Osteocyte (in vitro differentiated cells): ENCODE measurements at places on chromosomes 11 and 22. TPM values are rescaled to one million over a fixed set of nuclear protein-coding genes. Genes with fewer than 3 reads are reported as not detected.

DNA sequence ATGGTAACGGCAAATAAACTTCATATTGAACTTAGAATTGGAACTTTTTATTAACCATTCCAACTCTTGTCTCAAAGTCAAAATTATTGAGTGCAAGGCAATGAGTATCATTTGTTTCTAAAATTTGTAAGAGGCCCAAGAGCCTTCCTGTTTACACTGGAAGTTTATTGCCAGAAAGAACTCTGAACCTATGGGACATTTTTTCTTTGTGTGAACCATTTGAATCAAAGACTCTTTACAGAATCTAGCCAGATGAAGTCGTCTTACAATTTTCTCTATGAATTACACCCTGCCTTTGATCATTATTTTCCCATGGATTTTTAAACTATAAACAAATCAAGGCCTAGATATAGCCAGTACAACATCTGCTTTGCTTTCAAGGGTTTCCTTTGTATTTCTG lies 2.3 kb upstream of the GUCY1A2 start:
- no peak for DNase-seq

GRCh38 chr22:27915986-27916385 lies 3.1 kb downstream of the PITPNB start:
- no peak for DNase-seq

DNA sequence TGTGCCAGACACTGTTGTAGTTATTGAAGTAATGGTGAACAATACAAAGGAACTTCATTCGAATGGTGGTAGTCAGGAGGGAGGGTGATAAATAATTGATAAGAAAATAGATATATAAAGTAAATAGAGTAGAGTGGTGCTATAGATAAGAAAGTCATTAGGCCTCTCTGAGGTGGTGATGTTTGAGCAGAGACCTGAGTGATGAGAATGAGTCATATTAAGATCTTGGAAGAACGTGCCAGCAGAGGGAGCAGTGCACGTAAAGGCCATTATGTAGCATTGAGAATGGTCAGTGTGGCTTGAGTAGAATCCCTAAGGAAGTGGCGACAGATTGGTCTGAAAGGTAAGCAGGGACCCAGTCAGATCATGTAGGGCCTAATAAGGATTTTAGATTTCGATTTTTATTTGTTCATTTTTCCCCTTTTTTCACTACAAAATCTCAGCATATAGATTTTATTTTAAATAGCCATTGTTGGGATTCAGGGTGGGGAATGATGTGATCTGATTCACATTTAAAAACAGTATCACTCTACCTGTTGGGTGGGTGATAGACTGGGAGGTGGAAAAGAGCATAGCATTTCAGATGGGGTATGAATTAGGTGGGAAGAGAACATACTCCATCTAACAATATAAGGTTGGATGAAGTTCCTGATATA lies 44.7 kb downstream of the CCDC90B start:
- no peak for DNase-seq

GRCh38 chr22:24867323-24868022 lies 61.5 kb downstream of the SGSM1 start:
- no peak for DNase-seq

GRCh38 chr11:28649922-28650321 lies 541.7 kb downstream of the METTL15 start:
- no peak for DNase-seq

DNA sequence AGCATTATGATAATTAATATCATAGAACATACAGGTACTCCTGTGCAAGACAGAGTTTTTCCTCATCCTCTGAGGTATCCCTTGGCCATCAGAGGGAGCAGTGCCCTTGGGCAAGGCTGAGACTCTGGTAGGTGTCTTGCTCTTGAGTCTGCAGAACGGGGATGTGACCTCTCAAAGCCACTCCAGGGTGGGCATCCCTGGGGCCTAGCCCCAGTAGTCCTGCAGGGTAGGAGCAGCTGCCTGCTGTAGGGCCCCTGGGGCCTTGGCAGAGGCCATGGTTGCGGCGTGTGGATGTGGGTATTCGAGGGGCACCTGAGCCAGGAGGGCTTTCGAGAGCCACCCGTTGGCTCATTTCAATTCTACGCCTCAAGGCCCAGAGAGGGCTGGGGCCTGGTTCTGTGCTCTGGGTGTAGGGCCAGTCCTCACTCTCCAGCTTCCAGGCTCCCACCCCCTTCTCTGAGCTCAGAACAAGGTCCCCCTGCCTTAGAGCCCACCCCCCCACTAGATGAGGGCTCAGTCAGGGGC lies 7.7 kb upstream of the OMP start:
- no peak for DNase-seq

DNA sequence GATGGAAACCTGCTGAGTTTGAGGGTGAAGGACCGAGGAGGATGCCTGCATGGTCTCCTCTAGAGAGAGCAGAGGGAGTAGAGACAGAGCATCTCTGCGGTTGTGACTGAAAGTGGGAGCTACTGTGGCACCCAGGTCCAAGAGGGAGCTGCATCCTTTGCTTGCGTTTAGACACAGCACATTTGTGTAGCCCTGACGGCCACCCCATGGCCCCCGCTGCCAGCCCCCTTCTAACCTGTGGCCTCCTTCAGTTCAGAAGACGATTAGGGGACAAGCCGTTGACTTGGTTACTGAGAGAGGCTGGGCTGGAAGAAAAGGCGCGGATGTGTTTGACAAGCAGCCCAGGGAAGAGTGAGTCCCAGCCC lies 690.9 kb downstream of the BRD1 start:
- no peak for DNase-seq

DNA sequence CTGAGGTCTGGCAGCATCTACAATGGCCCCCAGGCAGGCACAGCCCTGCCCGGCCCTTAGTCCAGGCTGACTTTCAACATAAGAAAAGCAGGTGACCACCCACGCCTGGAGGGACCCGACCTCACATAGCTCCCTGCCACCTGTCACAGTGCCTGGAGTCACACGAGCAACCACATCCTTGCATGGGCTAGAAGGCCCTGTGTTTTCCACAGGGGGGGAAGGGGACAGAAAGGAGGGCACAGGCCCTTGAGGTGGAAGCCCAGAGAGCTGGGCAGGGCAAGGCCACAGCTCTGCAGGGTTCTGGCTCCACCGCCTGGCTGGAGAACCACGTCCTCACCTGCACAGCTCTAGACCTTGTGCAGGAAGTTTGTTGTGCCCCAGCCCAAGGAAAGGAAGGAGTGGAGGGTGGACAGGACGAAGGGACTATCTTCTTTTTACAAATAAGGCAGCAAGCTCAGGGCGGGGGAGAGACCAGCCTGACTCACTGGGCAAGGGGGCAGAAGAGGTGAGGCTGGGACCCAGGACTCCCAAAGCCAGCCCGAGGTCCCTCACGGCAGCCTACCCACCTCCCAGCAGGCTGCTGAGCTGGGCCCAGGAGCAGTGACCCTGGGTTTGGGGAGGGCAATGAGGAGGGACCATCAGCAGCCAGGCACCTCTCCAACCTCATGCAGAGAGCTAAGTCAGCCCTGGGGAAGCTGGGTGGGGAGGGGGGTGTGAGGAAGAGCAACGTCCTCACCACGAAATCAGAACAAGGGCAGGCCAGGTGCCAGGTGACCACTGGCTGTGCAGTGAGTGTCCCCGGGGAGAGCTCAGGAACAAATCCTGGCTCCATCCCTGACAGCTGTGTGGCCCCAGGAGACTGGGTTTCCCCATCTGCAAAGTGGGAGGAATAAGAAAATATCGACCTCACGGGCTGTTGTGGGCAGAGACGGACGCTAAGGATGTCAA lies 4.3 kb downstream of the C1QTNF6 start:
- no peak for DNase-seq

- no peak for DNase-seq
Measured at GRCh38 chr11:44964526-44965209, 14.0 kb upstream of the TP53I11 start.

GRCh38 chr11:104332110-104332509 lies 168.2 kb upstream of the PDGFD start:
- no peak for DNase-seq

ASCL2 gene
- total RNA-seq = not detected in 2 replicates

OOSP2 gene
- not detected in 2 replicates for total RNA-seq

PRRG4 gene
- not detected in 2 replicates for total RNA-seq

GPHA2 gene
- not detected in 2 replicates for total RNA-seq
